ENCODE measurements at places on chromosomes 11 and 22.
A peak's percentile ranks its signal among the peaks of the same experiment; 100 is the strongest.

DNA sequence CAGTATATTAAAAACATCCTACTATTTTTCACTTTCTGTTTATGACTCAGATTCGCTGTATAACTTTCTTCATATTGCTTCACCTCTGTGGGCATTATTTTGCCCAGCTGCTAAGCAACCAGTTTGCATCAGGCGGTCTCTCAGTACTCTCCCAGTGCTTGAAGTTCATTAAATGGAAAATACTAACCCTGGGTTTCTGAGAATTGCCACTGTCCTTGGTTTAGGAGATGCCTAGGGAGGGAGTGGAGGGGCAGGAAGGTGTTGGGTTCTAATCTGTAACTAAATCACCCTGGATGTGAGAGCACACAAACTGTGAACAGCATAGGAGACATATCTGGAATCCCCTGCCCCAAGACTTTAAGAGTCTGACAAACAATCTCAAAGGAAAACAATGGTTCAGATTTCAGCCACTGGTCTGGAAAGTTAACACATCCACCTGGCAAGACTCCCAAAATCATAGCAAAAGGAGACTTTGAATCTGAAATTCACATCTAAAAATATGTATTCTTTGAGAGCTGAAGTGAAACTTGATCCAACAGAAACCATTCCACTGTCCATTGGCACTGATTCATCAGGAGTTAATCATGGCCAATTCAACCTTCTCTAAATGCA lies 540.0 kb downstream of the SOX6 start:
- DNase-seq, result peak; percentile 70

DNA sequence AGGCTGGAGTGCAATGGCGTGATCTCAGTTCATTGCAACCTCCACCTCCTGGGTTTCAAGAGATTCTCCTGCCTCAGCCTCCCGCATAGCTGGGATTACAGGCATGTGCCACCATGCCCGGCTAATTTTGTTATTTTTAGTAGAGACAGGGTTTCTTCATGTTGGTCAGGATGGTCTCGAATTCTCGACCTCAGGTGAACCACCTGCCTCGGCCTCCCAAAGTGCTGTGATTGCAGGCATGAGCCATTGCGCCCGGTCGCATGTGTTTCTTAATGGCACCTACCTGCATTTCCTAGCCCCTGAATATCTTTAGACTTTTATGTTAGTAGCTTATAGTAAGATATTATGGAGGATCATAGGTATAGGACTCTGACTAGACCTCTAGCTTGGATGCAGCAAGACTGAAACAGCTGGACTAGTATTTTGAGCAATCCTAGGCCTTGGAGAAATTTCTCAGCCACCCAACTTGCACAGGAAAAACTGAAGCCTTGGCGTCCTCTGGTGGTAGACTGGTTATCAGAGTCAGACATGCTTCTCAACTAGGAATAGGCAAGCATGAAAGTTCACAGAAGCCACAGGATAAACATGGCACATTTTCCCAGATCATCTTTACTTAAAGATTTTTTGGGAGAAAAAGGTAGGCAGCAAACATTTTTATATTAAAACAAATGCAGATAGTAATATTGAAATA lies 22.7 kb upstream of the C1QTNF4 start:
- peak; percentile 85 for DNase-seq

- DNase-seq, result no peak
Measured at GRCh38 chr22:16964366-16964765, 43.7 kb downstream of the GAB4 start.

DNA sequence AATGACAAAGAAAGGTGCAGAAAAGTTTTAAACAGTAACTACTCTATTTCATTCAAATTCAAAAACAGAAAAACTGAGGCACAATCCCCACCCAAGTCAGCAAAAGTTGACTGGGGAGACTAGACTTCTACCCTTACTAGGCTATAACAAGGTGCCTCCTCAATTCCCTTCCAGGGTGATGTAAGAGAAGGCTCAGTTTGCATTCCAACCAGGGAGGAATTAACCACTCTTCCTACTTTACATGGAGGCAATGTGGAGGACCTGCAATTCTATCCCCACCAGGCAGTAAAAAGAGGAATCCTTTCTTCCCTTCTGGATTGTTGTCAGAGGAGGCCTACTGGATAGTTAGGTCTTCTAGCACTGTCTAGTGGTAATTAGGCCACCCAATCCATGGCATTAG lies 26.1 kb downstream of the TYR start:
- no peak for DNase-seq

- no peak for DNase-seq
Measured at GRCh38 chr22:24723111-24723510, 51.4 kb downstream of the PIWIL3 start.

GRCh38 chr22:28448625-28449024 lies 231.0 kb downstream of the TTC28 start:
- DNase-seq, result no peak
